ENCODE measurements at places on chromosomes 1 and 21. TPM values are rescaled to one million over a fixed set of nuclear protein-coding genes. Genes with fewer than 3 reads are reported as not detected.

DNA sequence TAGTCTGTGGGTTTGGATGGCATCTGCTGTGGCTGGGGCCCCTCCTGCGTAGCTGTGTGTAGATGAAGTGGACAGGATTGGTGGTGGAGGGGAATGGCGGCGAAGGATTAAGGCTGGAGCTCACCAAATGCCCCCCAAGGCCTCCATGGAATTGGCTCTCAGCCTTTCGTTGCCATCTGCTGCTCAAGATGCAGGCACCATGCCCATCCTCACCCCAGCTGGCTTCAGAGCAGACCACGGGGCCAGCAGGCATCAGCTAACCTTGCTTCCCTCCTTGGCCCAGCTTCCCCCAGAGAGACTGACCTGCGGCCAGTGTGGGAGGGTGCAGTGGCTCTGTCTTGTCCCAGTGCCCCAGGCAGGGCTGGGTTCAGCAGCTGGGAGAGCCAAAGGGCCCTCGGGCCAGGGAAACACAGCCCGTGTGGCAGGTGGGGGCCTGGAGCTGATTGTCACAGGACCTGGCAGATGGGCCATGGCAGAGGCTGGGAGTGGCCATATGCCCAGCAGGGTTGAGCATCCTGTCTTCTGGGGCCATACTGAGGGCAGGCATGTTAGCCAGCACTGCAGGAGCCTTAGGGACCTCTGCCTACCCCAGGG lies 66.8 kb upstream of the ACTL8 start:
- DNase-seq = no peak

The KIF17 gene
- 17.3 TPM for total RNA-seq

The GBP5 gene
- total RNA-seq = under 0.01 TPM

DNA sequence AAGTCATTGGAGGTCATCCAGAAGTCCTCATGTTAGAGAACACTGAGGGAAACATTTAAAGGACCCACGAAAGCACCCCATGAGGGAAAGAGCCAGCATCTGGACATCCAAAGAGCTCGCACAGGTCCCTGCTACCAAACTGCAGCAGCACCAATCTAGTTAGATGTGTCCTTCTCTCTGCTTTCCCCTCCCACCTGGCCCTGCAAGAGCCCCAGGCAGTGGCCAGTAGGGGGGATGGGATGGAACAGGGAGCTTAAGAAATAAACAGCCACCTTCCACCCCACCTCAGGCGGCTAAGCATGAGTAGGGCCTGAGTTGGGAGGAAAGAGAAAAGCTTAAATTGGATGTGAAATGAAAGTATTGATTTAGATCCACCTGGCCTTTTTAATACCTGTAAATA lies 175.9 kb upstream of the KCND3 start:
- no peak for DNase-seq

- no peak for DNase-seq
Observed at GRCh38 chr21:20302084-20302483, 696.1 kb upstream of the NCAM2 start.

DNA sequence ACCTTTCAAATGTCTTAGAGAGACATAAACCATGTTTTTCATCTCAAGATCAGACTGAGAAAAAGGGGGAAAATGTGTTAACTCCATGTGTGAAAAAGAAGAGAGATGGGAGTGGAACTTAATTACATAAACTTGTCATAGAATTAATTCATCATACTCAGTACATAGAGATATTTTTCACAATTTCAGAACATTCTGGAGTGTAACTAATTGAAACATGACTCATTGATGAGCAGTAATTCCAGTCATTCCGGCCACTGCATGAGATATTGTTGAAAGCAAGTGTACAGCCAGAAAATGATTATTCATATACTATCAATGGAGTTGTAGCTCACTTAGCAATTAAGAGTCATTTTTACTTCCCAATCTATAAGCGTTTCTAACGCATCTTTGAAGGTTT lies 739.3 kb downstream of the LTN1 start:
- peak; percentile 34 for DNase-seq
